ENCODE measurements at places on chromosomes 2 and 18. TPM values are rescaled to one million over a fixed set of nuclear protein-coding genes. Genes with fewer than 3 reads are reported as not detected.

DNA sequence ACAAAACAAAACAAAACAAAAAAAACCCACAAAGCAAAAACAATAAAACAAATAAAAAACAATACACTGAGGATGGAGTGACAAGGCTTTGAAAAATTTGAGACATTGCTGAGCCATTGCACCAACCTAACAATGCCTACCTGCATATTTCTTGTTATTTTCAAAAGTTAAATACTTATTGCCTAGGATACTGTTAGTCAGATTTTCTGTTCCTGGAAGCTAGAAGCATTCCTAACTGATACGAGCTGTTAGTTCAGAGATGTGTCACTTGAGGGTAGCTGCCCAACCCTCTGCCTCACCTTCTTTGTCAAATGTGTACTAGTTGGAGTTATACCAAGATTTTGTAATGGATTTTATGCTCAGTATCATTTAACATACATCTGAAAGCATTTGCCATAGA lies 187.2 kb downstream of the TXNL1 start:
- DNase-seq, result no peak

DNA sequence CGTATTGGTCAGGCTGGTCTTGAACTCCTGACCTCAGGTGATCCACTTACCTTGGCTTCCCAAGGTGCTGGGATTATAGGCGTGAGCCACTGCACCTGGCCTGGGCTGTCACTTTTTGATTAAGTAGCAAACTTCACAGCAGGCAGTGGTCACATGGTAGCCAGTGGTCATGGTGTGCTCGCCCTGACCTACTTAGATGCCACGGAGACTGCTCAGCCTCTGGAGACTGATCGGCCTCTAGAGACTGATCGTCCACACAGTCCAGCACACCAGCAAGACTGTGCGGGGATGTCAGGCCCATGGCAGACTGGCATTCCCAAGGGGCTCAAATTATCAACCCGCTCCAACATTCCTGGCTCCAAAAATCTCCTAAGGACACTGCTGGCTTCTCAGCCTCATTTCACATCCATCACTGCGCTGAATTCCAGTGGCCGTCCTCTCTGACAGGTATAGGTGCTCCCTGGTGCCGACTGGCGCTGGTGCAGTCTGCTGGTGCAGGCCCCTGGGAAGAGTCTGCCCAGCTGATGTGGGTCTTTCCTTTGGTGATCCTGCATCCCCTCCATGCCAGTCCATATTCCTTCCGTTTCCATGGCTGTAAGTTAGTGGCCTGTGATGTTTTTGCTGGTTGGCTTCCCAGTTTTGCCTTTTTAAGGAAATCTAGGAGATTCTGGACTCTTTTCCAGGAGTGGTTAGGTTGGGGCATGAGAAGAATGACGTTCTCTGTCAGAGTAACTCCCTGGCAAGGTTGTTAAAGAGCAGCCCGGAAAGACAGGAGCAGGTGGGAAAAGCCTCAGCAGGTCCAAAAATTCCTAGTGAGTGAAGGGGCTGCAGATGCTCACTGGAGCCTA lies 374.5 kb upstream of the HS6ST1 start:
- DNase-seq, result no peak

GRCh38 chr2:70103531-70104061 lies 16.3 kb downstream of the PCBP1 start:
- DNase-seq, result no peak

DNA sequence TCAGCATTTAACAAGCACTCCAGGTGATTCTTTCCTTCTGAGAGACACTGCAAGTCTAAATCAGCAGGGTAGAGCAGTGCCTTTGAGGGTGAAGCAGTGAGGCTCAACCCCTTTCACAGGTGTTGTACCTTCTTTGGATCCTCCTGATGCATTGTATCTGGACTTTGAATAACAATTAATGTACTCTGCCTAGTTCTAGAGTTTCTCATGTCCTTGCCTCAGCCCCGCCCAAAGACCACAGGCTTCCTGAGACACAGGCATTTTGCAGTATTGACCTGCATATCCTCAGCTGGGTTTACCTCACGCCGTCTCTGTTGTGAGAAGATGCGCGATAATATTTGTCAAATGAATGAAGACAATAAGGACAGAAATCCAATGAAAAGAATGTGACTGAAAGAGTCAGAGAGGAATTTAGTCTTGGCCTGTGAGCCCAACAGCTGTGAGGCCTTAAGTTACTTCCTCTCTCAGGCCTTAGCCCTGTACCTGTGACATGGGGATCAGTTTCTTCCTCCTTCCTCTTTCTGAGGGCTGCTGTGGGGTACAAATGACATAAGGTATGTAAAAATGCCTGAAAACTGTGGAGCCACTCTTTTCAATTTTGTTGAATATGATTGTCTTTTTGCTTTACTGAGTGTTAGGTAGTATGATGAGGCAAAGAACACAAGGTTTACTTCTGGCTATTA lies 43.7 kb downstream of the WIPF1 start:
- DNase-seq, result no peak

DNA sequence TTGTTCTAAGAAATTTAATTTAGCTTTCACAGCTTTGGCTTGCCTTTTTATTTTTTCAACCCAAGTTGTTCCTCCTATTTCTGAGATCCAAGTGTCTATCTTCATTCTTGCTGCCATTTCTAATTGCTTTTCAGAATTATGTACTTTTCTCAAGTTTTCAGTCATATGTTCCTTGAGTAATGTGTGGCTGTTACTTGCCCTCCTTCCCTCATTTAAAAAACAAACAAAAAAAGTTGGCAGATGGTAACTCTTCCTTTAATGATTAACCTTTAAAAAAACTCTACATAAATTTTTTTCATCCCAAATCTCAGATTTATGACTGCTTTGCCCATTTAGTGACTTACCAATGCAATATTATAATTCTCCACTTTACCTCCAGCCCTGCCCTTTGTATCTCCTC lies 131.3 kb downstream of the GALNT3 start:
- no peak for DNase-seq

- DNase-seq, result no peak
Measured at GRCh38 chr2:43258547-43259156, 32.2 kb upstream of the ZFP36L2 start.

- DNase-seq, result no peak
Measured at GRCh38 chr2:129820908-129821307, 158.6 kb upstream of the RAB6C start.

GRCh38 chr18:63160172-63160995 lies 159.2 kb downstream of the BCL2 start:
- DNase-seq, result no peak

DNA sequence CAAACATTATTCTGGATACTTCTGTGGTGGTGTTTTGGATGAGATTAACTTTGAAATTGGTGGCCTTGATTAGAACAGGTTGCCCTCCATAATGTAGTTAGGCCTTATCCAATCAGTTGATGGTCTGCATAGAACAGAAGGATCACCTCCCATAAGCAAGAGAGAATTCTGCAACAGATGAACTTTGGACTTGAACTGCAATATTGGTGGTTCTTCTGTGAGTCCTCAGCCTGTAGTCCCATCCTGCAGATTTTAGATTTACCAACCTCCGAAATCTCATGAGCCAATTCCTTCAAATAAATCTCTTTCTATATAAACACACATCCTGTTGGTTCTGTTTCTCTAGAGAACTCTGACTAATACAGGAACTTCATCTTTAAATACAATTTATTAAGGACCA lies 81.9 kb downstream of the IRS1 start:
- no peak for DNase-seq

DNA sequence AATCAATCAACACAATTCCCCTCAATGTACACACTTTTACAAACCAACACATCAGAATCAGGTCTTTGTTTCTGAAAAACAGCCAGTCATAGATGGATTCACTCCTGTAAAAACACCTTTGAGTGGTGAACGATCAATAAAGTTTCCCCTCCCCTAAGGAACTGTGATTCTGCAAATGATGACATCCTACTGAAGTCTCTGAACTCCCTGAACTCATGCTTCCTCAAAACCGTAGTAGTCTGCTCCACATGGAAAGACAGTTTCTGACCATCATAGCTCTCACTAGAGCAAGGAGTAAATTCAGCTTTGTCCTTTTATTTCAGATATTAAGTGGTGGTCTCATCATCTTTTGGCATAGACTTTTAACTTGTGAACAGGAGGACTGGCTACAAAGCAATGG lies 43.5 kb upstream of the ACTR3 start:
- no peak for DNase-seq

DNA sequence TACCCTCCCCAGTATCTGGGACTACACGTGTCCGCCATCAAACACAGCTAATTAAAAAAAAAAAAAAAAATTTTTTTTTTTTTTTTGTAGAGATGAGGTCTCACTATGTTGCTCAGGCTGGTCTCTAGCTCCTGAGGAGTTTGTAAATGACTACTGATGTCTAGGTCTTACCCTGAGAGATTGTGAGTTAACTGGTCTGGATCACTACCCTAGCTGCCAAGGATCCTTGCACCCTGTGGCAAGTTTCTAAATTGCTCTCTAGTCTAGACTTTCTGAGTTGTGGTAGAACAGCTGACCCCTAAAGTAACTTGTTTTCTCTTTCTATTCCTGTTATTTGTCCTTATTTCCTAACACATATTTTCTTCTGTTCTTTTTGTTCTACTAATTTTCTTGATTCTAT lies 44.5 kb downstream of the ABHD3 start:
- no peak for DNase-seq

DNA sequence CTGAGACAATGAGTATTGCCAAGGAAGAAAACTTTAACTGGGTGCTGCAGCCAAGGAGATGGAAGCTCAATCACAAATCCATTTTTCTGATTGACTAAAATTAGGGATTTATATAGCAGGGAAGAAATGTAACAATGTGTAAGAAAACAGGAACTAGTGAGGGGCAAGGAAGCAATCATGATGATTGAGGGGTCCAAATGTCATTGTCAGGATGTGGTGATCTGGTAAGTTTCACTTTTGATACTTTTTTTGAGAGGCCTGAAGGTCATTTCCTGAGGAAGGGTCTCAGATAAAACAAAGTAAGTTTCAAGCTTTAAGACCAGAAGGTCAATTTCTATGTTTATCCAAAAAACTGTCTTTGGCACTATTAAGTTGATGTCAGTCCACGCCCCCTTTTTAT lies 12.0 kb upstream of the GCC2 start:
- DNase-seq, result no peak

GRCh38 chr18:2411381-2411960 lies 159.8 kb downstream of the METTL4 start:
- no peak for DNase-seq

- no peak for DNase-seq
Measured at GRCh38 chr18:44258086-44258485, 422.6 kb upstream of the SETBP1 start.

GRCh38 chr2:42254186-42254895 lies 85.2 kb downstream of the EML4 start:
- DNase-seq, result no peak

GRCh38 chr2:151338115-151338514 lies 19.3 kb upstream of the TNFAIP6 start:
- no peak for DNase-seq

DNA sequence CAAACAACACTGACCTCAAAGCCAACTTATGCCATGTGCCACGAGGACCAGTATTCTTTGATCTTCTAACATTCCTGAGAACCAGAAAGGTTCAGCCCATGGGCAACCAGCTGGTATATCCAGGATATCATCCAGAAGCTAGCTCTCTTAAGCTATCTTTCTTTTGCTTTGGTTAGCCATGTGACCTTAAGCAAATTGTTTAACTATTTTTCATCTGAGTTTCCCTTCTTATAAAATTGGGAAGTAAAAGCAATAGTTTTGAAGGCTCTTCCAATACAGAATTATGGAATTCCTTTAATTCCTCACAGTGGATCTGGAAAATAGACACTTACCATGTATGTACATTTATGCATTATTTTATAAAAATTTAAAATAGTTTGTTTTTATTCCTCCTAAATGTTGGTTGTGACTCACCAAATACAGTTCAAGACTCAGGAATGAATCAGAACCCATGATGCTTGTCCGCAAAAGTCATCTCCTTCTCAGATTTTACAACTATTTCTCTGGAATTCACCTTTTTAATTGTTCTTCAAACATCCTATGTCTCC lies 435.7 kb downstream of the ZEB2 start:
- no peak for DNase-seq

DNA sequence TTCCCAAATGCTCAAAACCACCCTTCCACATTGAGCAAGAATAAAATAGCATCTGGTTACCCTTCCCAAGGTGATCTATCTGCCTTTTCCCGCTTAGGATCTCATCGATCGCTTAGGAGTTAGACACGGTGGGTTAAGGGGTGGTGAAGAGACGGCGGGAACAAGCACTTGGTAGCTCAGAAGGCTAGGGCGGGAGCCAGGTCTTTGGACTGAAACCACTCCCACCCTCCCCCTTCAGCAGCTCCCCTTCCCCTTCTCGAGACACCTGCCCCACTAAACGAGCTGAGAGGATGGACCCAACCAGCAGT lies 513 bp downstream of the THOC1 start:
- DNase-seq, result peak; percentile 72

- no peak for DNase-seq
Measured at GRCh38 chr2:189082376-189082975, 97.1 kb downstream of the COL5A2 start.

DNA sequence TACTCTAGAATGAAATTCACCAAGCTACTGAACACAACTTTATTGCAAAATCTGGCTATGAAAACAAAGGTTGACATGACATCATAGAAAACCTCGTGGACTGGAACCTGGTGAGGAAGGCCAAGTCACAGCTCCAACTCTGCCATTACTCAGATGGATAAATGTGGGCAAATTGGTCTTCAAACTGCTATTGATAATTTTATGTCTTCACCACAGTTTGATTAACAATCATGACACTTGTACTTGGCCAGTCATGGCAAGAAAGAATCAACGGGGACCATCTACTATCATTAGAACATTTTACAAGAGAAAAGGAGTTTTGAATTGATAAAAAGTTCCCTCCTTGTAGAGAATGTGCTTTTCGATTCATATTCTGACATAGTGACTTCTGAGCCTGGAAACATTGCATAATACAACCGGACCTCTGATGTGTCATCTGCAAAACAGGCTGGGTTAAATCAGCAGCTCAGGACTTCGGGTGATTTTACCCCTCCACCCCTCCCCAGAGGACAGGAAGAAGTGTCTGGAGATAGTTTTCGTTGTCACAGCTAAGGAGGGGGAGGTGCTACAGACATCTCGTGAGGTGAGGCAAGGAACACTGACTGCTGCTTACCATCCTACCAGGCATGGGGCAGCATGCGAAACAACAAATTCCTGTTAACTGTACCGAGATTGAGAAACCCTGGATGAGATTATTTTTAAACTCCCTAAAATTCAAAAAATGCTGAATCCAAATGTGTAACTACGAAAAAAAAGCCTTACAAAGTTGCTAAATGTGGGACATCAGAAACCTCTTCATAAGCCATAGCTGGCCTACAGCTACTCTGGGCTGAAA lies 8.4 kb downstream of the L3MBTL4 start:
- DNase-seq, result peak; percentile 5

GRCh38 chr2:236541008-236541562 lies 28.5 kb upstream of the ACKR3 start:
- DNase-seq, result no peak

SCG2 gene
- 0.31 TPM for total RNA-seq

SERPINB2 gene
- total RNA-seq, result not detected

SP100 gene
- not detected for total RNA-seq

SFTPB gene
- not detected for total RNA-seq

KIAA2012 gene
- 0.03 TPM for total RNA-seq

STK11IP gene
- 28.1 TPM for total RNA-seq

IKZF2 gene
- 3.1 TPM for total RNA-seq

SLC4A5 gene
- total RNA-seq, result 0.24 TPM

SCN9A gene
- total RNA-seq, result 8.8 TPM

DSG1 gene
- not detected for total RNA-seq

KIF5C gene
- 46.5 TPM for total RNA-seq

PDE1A gene
- 0.28 TPM for total RNA-seq

SP5 gene
- total RNA-seq, result 0.21 TPM

All from GM23338 (cell line).